Left kidney (tissue), 8 donors: ENCODE measurements at places on chromosomes 5 and 9.

DNA sequence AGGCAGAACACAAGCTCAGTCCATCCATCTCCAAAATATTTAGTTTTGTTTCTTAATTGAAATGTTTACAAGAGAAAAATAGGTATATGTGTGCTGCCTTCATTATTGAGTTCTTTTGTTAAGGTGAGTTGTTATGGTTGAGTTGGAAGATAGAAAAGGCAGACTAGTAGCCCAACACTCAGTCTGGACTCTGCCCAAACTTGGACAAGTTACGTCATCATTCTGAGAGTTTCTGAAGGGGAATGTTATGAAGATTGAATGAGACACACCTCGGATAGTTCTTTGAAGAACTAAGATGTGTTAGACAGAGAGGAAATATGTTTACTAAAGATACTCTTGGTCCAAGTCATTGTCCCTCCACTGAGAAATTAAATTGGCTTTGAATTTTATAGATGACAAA, 245.5 kb downstream of the KCTD16 start:
- no peak for DNase-seq

DNA sequence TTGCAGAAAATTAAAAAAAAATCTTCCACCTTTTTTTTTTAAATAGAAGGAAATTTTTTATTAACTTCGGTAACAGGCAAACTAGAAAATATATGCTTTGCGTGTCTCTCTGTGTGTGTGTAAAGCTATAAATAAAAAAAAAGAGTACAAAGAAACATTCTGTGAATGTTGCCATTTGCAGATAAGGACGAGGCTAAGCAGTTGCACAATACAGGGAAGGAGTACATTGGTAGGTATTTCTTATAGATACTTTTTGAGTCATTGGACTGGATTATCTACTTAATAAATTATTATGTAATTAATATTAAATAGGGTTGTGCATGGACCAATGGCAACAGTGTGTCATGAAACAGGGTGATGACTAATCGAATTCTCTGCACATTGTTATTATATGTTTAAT, 102.4 kb downstream of the CAMK4 start:
- DNase-seq = no peak

- no peak for DNase-seq
Observed at GRCh38 chr5:24747327-24747726, 102.5 kb upstream of the CDH10 start.

DNA sequence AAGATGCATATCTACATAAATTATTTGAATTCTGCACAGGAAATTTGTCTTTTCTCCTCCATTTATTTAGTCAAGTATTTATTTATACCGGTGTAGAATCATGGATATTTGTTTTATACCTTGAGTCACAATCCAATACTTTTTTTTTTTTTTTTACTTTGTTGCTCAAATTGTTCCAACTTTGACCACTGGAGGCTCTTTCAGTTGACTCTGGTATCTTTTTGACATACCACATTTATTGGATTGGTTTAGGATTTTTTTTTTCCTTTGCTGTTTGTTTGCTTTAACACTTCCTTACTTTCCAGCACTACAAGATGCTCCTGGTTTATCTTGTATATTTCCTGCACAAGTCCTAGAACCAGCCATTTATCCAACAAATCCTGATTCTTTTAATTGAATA, 543.1 kb upstream of the RIOK2 start:
- DNase-seq = no peak

DNA sequence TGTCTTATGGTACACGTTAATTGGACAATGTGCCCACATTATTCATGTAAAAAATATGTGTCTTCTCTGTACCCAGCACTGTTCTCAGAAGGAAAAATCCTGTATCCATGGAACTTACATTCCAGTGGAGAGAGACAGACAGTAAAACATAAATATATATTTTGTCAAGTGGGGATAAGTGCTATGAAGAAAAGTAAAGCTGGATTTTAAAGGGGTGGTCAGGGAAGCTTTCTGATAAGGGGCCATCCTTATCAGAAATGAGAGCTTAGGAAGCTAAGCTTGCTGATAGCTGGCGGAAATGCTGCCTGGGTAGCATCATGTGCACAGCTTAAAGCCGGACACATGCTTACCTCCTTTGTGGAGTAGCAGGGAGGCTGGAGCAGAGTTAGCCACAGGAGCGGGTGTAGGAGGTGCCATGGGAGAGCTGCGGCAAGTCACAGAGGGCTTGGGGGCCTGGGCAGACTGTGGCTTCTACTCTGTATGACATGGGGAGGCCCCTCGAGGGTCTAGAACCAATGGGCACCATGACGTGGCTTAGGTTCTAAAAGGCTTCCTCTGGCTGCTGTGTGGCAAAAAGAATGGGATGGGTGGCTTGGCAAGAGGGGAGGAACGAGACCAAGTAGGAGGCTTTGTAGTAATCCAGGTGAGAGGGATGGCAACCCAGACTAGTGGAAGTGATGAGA, 141.7 kb downstream of the FGF1 start:
- DNase-seq = no peak
